ENCODE measurements at places on chromosomes 7 and 10.

DNA sequence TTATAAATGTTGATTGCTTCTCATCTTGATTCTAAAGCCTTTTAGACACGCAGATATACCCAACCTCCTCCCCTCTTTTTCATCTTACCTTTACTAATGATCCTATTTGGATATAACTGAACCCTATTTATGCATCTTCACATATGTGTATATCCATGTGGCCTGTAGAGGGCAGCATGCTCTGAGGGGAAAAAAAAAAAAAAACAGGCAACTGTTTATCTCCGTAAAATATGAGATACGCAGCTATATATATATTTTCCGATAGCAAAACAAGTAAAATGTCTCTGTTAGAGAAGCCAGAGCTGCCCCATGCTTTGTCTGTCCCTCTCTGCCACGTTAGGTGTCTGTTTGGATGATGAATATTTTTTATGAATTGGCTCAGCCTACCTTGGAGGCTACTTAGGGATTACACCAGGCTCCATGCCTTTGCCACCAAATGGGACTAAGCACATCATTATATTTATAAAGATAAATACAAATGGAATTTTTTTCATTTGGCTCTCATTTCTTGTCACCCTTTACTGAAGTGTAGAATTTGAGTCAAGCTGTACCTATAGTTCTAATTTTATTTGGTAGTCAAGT, 174.8 kb upstream of the FZD1 start:
- no peak for DNase-seq

DNA sequence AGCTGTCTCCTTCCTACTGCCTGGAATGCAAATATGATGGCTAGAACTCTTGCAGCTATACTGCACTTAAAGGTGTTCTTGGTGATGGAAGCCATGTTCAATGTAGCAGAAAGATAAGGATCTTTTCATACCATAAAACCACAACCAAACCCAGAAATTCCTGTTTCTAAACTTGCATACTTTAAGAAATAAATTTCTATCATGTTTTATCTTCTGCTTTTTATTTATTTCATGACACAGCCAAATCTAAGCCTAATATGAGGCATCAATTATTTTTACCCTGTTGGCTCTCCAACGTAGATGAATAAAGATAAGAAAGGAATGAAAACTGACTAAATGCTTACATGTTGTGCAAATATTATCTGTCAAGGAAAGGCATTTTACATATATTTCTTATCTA, 224.1 kb downstream of the DOCK4 start:
- no peak for DNase-seq

- DNase-seq = no peak
Measured at GRCh38 chr7:29480451-29480850, 83.2 kb upstream of the PRR15 start.

DNA sequence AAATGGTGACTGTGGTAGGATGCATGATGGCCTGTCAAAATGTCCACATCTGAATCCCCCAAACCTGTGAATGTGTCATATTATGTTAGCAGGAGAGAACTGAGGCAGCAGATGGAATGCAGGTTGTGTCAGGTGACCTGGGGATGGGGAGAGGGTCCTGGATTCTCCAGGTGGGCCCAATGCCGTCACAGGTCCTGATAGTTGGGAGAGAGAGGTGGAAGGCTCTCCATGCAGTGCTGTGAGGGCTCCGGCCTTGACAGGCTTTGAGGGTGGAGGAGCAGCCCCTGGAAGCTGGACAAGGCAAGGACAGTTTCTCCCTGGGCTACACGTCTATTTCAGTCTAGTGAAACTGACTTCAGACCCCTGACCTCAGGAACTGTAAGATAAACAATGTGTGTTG, 330.9 kb upstream of the ZNF32 start:
- no peak for DNase-seq

GRCh38 chr7:155371884-155372781, 74.5 kb downstream of the INSIG1 start:
- no peak for DNase-seq
